ENCODE measurements at places on chromosomes 7 and 10. TPM values are rescaled to one million over a fixed set of nuclear protein-coding genes. Genes with fewer than 3 reads are reported as not detected.
A peak's percentile ranks its signal among the peaks of the same experiment; 100 is the strongest.

DNA sequence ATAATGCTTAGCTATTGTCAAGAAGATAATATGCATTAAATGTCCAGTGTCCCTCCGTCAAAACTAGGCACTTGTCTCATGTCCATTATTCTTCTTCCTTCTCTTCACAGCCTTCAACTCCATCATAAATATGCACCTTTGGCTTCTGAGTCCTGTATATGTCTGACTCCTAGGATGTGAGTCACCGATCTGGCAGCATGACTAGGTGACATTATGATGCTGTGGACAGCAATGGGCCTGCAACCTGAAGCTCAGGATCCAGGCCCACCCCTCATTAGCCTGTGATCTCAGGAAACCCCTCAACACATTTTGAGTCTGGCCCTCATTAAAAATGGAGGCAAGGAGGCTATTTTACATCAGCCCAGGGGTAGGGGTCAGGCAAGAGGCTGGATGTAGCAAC lies 362.5 kb upstream of the ZMIZ1 start:
- H3K36me3 ChIP-seq, result no peaks in the 10 kb centered on the region
- no peaks in the 10 kb centered on the region for H3K4me1 ChIP-seq
- H3K4me3 ChIP-seq, result no peak overlapping the region
- no peak overlapping the region for H3K27ac ChIP-seq
- H3K27me3 ChIP-seq, result no peaks in the 10 kb centered on the region
- no peak for DNase-seq

DNA sequence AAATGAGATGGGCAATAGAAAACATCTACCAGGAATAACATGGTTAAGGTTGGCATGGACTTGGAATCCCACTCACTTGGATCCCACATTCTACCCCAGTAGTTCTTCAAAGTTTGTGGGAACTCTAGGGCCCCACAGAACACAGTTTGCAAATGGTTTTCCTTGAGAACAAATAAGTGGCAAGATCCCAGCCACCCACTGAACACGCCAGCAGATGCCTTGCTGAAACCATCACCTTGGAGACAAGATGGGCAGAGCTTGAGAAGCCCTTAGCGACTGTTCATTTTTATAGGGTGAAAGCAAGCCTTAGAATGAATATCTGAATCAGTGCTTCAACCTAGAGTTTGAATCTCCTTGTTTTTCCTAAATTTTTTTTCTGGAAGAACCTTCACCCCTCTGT lies 349.1 kb downstream of the RPS24 start:
- H3K27ac ChIP-seq, result no peak overlapping the region
- DNase-seq, result no peak
- H3K4me3 ChIP-seq, result no peak overlapping the region
- no peaks in the 10 kb centered on the region for H3K36me3 ChIP-seq

DNA sequence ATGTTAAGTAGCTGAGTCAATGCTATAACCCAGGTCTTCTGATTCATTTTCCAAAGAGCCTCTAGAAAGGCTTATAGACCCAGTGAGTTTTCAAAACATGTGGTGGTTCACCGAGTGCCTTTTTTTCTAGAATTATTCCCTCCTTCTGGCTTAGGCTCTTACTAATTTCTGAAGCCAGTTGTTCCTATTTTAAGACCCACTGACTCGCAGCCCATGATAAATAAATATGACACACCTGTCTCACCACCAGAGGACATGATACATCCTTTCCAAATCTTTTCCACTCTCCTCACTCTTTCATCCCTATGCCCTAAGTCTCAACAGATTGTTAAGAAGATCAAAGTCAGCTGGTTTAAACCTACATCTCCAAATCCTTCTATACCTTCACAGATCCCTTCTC lies 126.0 kb upstream of the WNT16 start:
- no peak for DNase-seq
- no peak overlapping the region for H3K4me3 ChIP-seq
- H3K27ac ChIP-seq, result no peak overlapping the region
- no peaks in the 10 kb centered on the region for H3K36me3 ChIP-seq
- no peaks in the 10 kb centered on the region for H3K27me3 ChIP-seq

DNA sequence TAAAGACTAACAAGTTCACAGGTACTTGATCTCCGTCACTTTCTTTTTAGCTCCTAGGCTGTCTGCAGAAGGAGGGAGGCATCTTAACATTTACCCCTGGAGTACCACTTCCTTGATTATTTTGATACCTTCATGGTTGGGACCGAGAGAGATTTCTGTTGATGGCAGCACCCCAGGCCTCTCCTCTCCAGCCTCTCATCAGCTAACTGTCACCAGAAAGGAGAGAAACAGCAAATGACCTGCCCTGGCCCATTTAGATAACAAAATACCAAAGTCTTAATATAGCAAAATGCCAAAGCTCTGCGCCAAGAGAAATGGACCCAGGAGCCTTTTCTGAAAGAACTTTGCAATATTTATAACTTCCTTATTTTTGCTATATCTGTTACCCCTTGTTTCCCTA lies 30.0 kb upstream of the KLHL7 start:
- DNase-seq, result no peak
- no peaks in the 10 kb centered on the region for H3K27me3 ChIP-seq
- no peak overlapping the region for H3K4me3 ChIP-seq
- no peaks in the 10 kb centered on the region for H3K36me3 ChIP-seq
- no peak overlapping the region for H3K27ac ChIP-seq

DNA sequence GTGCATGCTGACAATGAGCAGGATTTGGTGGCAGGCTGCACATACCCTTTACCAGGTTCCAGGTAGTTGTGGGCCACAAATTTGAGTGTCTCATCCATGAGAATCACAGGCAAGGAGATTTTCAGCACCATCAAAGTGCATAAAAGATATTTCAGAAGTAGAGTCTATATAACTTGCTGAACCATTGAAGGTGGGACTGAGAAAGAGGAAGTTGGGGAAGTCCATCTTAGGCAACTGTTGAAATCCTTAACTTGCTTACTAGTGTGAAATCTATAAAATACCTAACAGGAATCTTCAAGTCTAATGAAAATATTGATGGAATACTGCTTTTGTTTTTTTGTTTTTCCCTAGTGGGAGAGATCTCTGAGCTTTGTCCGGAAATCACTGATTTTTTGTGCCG lies 325.1 kb upstream of the PLXDC2 start:
- no peaks in the 10 kb centered on the region for H3K4me1 ChIP-seq
- no peak for DNase-seq
- H3K4me3 ChIP-seq, result no peak overlapping the region
- no peaks in the 10 kb centered on the region for H3K27me3 ChIP-seq

DNA sequence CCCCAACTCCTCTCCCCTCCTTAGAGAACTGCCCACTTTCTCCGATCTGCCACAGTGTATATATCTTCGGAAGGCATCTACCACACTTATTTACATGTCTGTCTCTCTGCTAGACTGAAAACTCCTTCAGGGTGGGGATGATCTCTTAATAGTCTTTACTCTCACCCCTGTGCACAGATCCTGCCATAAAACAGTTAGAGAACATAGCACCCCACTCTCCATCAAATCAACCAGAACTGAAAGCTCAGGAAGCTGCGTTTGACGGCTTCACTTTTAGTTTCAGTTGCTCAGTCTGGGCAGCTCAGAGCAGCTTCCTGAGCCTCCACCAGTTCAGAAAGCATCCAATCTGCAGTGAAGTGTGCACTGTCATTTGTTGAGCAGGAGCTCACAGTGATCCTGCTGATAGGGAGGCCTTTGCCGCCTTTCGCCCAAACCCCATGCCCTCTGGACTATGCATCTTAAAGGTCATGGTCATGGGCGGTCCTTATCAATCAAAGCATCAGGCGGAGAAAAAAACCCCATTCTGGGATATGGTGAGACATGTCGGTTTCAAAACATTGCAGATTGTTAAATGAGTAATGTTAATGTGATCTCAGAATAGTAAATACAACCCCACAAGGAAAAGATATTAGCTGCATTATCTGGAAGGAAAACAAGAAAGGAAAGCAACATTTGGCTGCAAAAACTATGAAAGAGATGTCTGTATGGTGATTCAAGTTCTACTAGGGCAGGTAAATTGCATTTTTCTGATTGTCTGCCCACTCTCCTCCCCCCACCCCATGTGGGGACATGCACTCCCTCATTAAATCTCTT lies 167.1 kb upstream of the ADO start:
- no peaks in the 10 kb centered on the region for H3K36me3 ChIP-seq
- H3K4me3 ChIP-seq, result no peak overlapping the region
- no peaks in the 10 kb centered on the region for H3K27me3 ChIP-seq
- H3K4me1 ChIP-seq, result peaks cover 69% of the 10 kb centered on the region

GRCh38 chr10:133013463-133013862 lies 71.1 kb upstream of the CFAP46 start:
- H3K36me3 ChIP-seq, result no peaks in the 10 kb centered on the region
- no peak overlapping the region for H3K4me3 ChIP-seq
- H3K27me3 ChIP-seq, result no peaks in the 10 kb centered on the region
- no peak for DNase-seq
- peaks cover 48% of the 10 kb centered on the region for H3K4me1 ChIP-seq
- peak overlapping the region; percentile 22 for H3K27ac ChIP-seq

DNA sequence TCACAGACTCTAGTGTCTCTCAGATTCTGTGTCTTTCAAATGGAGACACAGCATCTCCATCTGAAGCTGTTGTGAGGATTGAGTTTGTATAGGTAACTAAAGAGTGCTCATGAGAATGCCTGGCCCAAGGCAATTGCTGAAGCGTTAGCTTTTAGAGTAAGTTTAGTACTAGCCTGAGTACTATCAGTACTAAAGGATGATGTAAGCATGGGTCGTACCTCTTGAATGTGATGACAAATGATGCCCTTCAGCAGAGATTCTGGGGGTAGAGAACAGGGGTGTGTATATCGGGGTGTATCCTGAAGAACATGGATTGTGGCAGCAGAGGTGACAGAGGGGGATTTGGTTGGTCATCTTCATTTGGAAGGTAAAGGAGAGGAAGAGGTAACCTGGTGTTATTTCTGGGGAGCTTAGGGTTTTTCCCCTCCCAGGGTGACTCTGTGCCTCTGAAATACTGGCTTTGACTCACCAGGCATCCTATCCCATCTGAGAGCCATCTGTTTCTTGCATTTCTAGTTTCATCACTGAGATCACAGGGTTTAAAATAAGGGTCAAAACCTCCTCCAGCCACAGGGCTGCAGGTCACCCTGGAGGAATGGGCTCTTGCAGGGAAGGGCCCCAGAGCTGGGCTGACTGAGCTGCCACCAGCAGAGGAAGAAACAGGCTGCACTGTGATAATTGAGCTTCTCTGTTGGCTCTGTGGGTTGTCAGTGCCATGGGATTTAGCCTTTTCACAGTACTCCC lies 756.0 kb downstream of the KCNMA1 start:
- DNase-seq, result no peak
- no peaks in the 10 kb centered on the region for H3K36me3 ChIP-seq
- no peak overlapping the region for H3K27ac ChIP-seq
- no peaks in the 10 kb centered on the region for H3K27me3 ChIP-seq
- H3K4me3 ChIP-seq, result no peak overlapping the region
- no peaks in the 10 kb centered on the region for H3K4me1 ChIP-seq

DNA sequence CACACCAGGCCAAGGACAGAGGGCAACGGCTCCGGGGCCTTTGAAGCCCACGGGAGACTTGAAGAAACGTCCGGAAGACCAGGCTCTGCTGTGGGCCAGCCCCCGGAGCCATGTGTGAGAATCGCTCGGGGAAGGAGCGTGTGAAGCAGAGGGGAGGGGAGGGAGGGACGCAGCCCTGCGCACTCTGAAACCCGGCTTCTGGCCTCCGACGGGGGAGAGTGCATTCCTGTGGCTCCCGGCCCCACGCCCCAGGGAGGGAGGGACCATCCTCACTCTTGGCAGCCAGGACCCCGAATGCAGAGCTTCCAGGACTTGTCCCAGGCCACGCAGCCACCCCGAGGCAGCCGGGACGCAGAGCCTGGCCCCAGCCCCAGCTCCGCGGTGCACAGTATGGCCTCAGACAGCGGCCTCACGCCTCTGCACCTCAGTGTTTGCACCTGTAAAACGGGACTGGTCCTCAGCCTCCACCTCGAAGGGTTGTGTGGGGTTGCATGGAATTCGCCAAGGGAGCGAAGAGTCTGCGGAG lies 67.4 kb downstream of the PDGFA start:
- no peaks in the 10 kb centered on the region for H3K36me3 ChIP-seq
- peaks cover 6% of the 10 kb centered on the region for H3K4me1 ChIP-seq
- no peak overlapping the region for H3K27ac ChIP-seq
- DNase-seq, result no peak
- H3K4me3 ChIP-seq, result no peak overlapping the region
- no peaks in the 10 kb centered on the region for H3K27me3 ChIP-seq

DNA sequence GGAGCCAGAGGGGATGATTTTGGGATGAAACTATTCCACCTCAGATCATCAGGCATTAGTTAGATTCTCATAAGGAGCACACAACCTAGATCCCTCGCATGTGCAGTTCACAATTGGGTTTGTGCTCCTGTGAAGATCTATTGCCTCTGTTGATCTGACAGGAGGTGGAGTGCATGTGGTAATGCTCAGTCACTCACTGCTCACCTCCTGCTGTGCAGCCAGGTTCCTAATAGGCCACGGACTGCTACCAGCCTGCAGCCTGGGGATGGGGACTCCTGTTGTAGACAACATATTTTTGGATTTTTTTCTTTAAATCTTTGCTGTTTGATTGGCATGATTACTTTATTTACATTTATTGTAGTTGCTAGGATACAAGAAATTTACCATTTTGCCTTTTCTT lies 765.0 kb downstream of the INHBA start:
- H3K4me3 ChIP-seq, result no peak overlapping the region
- H3K27me3 ChIP-seq, result no peaks in the 10 kb centered on the region
- H3K36me3 ChIP-seq, result no peaks in the 10 kb centered on the region
- no peak for DNase-seq

DNA sequence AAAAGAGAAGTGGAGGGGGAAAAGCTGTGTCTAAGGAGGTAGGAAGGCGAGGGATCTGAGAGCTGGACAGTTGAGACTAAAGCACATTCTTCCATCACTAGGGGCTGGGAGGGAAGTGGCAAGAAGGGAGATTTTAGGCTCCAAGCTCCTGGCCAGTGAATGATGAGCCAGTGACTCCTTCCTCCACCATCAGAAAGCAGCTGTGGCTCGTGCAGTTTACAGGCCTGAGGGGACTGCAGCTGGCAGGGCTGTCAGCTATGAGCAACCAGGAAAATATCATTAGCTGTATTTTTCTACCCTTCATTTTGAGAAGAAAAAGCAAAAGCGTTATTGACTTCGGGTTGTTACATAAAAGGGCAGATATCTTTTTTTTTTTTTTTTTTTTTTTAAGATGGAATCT lies 60.7 kb downstream of the GPAM start:
- no peaks in the 10 kb centered on the region for H3K4me1 ChIP-seq
- DNase-seq, result no peak

DNA sequence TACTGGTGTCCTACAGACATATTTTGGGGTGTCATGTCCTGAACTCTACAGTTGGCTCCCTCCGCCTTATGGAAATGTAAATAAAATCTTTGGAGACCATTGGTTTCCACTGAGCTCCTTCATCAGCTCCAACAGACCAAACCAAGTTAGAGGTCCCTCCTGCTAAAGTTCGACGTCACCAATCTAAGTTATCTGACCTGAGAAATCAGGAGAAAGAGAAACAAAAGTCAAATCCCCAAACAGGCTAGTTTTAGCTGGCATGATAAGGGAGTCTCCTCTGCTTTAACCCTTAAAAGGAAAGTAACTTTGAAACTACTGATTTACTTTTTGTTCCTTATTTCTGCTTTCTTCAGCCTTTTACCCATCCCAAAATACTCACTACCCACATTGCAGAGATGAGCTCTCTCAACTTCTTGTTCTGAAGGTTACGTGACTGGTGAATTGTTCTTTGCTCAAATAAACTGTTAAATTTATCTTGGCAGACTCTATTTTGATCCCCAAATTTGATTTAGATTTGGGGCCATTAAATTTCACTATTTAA lies 39.9 kb downstream of the AVL9 start:
- H3K27me3 ChIP-seq, result no peaks in the 10 kb centered on the region
- no peak for DNase-seq
- H3K36me3 ChIP-seq, result no peaks in the 10 kb centered on the region
- H3K27ac ChIP-seq, result no peak overlapping the region
- H3K4me3 ChIP-seq, result no peak overlapping the region

The CRYGN gene
- not detected for total RNA-seq

The LRRC18 gene
- 1.2 TPM for total RNA-seq

The KAZALD1 gene
- 7.1 TPM for total RNA-seq

The CALY gene
- not detected for total RNA-seq

The PPP1R17 gene
- not detected for total RNA-seq
